ENCODE measurements at places on chromosomes 1 and 21. TPM values are rescaled to one million over a fixed set of nuclear protein-coding genes. Genes with fewer than 3 reads are reported as not detected.
A peak's percentile ranks its signal among the peaks of the same experiment; 100 is the strongest.

DNA sequence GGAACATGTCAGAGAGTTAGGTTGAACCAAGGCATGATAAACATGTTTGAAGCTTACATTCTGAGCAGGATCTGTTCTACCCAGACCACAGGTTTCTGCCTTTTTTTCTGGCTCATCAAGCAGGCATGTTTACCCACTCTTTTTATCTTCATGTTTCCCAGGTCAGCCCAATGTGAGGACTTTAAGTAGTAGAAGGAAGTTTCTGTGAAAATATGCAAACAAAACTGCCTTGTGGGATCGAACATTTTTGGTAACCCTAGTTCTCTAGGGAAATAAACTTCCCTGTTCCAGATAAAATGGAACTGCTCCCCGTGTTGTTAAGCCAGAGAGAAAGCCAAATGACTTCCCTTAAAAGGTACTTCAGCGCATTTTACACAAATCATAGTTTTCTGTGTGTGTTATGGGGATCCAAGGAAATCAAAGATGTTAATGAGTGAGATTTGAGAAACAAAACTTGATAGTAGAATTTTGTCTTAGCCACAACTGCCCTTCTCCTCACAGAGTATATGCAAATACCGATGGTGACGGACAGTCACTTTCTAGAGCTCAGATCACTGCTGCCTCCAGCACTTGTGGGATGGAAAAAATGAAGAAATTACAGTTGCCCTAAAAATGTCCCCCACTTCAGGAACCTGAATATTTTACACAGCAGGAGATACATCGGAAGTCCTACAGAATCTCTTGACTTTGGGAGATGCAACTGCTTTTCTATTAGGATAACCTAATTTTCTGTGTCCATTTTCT lies 765 bp upstream of the HIPK1 start:
- no peak for DNase-seq

DNA sequence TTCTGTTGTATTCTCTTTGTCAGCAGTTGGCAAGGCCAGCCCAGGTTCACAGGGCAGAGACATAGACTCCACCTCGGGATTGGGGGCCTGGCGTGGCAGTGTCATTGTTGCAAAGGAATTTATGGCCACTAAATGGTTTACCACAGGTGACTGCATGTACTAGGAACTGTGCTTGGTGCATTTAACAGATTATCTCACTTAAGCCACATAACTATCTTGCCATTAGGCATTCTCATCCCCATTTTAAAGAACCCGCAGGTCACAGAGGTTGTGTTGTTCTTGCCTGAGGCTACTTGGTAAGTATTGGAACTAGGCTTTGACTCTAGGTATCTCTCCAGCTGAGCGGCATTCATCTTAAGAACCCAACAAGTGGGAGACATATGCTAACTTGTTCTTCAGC lies 9.7 kb downstream of the TLCD4 start:
- no peak for DNase-seq

- DNase-seq: no peak
These were observed 5.7 kb upstream of the TNFRSF8 start for GRCh38 chr1:12057382-12057781.

GRCh38 chr1:162004441-162004950 lies 19.2 kb downstream of the OLFML2B start:
- DNase-seq: no peak

DNA sequence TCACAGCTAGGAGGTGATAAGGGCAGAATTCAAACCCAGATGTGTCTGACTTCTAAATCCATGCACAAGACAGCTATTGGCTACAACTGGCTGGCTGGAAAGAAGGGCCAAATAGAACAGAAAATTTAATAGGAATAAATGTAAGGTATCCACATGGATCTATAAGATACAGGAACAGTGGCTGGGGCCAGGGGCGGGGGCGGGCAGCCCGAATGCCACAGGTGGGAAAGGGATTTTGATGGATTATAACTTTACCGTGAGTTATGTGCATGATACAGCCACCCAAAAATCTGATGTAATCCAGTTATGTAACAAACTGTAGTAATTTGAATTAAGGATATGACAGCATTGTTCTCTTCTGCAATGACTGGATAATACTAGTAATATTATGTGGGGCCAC lies 87.0 kb upstream of the COA6 start:
- DNase-seq: no peak

The STRIP1 gene
- polyA plus RNA-seq: 21.4 TPM

DNA sequence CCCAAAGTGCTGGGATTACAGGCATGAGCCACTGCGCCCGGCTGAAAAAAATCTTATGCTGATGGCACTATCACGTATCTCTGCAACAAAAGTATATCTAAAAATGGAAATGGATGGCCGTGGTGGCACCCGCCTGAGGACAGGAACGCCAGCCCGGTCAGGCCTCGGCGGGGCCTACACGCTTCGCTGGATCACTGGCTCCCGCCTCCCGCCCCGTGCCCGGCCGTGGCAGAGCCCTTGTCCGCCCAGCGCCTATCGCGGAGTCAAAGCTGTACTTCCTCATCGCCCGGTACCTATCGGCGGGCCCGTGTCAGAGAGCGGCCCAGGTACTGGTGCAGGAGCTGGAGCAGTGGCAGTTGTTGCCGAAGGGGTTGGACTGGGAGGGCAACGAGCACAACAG lies 28.8 kb upstream of the PDPN start:
- DNase-seq: no peak

DNA sequence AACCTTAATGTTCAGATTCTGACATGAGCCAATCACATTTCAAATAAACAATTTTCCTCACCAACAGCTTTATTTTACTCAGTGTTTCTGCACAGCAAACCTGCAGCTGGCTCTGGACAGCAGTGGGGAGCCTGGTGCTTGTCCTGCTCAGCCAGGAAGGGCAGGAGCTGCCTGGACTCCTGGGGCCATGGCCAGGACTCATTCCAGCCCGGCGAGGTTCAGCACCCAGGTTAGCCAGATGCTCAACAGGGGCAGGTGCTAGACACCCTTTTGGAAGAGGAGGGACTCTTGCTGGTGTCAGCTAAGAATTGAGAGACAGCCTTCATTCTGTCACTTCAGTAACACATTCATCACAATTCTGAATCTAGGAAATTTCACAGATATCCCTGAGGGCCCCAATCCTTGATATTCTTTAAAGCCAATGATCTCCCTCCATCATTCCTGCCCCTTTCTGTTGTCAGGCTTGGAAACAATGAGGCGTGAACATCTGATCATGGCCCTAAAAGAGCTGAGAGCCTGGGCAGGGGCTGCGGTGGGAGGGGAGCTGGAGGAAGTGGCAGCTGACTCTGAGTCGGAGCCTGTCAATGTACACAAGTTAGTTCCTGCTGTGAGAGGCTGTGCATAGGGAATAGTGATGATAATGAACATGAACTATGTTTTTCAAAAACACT lies 251.3 kb downstream of the SDCCAG8 start:
- no peak for DNase-seq

DNA sequence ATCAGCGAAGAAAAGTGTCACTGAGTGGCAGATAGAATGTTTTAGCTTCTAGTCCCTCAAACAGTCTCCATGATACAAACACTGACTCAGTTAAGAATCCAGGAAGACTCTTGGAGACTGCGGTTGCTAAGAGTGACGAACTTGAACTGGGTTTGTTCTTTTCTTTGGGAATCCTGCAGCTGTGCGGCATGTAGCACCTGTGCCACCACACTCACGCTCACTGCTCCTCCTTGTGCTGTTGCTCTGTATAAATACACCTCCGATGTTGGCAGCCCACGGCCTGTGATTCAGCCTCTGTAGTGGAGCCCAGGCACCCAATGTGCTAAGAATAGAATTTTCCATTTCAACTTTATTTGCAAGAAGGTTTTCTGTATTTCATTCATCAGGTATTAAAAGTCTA lies 5.5 kb upstream of the PPIE start:
- no peak for DNase-seq

- no peak for DNase-seq
These were observed 441 bp downstream of the PPT1 start for GRCh38 chr1:40096646-40096976.

- no peak for DNase-seq
These were observed 3.3 kb downstream of the EPHA2 start for GRCh38 chr1:16152481-16153087.

The ANGPTL3 gene
- not detected for polyA plus RNA-seq

DNA sequence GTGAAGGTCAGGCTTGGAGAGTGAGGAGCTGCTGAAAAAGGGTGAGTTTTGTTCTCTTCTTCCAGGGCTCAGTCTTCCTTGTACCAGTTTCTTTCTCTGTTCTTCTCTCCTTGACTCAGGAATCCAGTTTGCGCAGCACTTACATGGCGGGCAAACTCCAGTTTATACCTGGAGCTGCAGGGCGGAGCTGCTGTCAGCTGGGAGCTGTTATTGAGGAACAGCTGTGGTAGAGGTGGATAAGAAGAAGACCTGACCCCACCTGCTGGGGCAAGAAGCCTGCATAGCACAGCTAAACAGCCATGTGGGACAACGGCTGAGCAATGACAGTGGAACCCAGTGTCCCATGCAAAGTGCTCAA lies 46.2 kb downstream of the GALNT2 start:
- DNase-seq: no peak

DNA sequence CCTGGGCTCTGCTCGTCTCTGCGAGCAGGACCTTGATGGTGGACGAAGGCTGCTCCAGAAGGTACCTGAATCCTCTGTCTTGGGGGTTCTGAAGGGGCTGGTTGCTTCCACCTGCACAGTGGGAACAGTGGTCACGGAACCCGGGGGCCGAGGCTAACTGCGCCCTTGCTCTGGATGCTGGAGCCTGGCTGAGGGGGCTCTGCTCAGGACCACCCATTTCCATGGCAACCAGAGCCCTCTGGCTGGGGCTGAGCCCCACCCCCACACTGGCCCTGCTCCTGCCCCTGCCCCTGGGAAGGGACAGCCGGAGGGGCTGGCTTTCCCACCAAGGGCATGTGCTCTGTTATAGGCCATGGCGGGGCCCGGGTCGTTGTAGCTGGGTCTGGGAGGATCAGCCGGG lies 462.3 kb downstream of the PTPRU start:
- no peak for DNase-seq

GRCh38 chr1:116694524-116694923 lies 27.0 kb upstream of the IGSF3 start:
- no peak for DNase-seq

DNA sequence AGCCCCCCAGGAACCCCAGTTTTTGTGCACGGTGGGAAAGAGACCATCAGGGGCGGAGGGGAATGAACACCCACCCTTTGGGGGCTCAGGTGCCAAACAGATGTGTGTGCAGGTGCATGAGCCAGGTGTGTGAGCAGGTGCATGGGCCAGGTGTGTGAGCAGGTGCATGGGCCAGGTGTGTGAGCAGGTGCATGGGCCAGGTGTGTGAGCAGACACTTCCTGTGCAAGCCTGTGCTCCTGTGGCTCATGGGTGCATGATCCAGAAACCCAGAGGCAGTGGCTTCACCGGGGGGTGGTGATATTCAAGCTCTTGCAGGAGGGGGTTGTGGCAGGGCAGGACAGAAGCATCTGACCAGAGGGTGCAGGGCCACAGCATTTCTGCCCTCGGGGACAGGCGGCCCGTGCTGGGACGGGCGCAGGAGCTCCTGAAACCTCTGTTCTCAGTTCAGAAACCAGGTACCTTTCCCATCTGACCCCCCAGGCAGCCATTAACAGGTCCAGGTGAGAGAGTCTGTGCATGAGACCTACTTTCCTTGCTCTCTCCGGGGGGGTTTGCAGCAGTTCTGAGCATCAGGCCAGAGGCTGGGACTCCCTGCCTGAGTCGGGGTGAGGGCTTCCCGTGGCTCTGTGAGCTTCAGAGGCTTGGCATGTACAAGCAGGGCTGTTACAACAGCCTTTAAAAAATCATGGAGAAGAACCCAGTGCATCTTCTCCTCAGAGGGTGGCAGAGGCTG lies 29.1 kb downstream of the COL18A1 start:
- DNase-seq: no peak

DNA sequence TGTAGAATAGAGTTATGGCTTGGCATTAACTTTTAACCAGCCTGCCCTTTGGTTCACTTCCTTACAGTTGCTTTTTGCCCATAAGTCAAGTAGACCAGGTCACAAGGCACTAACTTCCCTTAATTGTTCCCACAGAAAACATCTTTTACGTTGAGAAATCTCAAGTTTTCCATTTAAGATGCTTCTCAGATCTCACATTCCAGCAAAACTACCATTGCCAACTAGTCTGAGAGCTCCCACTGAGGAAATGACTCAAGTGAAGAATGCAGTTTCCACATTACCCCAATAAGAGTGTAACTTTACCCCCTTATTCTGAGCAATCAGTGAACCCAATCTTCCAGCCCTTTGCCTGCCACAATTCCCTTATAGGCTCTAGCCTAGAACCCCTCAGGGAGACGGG lies 502.2 kb upstream of the OLFM3 start:
- DNase-seq: no peak

The MNDA gene
- polyA plus RNA-seq: 0.67 TPM

DNA sequence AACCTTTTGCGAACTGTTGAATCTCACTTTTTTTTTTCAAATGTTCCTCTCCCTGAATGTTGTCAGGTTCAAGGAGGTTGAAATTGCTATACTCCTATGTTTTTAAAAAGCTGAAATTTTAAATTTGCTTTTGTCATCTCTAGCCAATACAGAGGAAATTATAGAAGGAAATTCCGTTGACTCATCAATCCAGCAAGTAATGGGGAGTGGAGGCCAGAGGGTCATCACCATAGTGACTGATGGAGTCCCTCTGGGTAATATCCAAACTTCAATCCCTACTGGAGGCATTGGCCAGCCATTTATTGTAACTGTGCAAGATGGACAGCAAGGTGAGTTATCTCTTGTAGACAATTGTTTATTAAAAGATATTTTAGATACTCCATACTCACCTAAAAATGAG lies 36.3 kb downstream of the GABPB2 start:
- no peak for DNase-seq

GRCh38 chr21:15763359-15763758 lies 33.6 kb downstream of the USP25 start:
- no peak for DNase-seq

- DNase-seq: no peak
These were observed 23.9 kb downstream of the PKP1 start for GRCh38 chr1:201307231-201307630.

DNA sequence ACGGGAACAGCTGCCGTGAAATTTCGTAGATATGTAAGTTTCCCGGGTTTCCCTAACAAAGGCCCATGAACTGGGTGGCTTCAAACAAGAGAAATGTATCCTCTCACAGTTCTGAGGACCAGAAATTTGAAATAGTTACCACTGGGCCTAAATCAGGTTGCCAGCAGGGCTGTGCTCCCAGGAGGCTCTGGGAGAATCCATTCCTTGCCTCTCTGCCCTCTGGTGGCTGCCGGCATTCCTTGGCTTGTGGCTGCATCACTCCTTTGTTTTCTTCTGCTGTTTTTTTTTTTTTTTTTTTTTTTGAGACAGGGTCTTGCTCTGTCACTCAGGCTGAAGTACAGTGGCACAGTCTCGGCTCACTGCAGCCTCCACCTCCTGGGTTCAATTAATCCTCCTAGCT lies 23.7 kb downstream of the UMODL1 start:
- no peak for DNase-seq

The RGS8 gene
- polyA plus RNA-seq: not detected

The XCL1 gene
- polyA plus RNA-seq: 0.15 TPM

GRCh38 chr21:34669149-34669879 lies 520 bp downstream of the CLIC6 start:
- peak; percentile 10 for DNase-seq

- DNase-seq: no peak
These were observed 1.3 kb upstream of the MPC2 start for GRCh38 chr1:167938080-167938636.
